Mucosa of gallbladder (tissue), 1 donor: ENCODE measurements at places on chromosomes 6 and 20. TPM values are rescaled to one million over a fixed set of nuclear protein-coding genes. Genes with fewer than 3 reads are reported as not detected.

GRCh38 chr6:105785066-105785811, 300.9 kb upstream of the PRDM1 start:
- no peak for DNase-seq

- peak; percentile 51 for DNase-seq
These were observed 1.6 kb downstream of the SLC44A4 start for GRCh38 chr6:31877125-31877650.

DNA sequence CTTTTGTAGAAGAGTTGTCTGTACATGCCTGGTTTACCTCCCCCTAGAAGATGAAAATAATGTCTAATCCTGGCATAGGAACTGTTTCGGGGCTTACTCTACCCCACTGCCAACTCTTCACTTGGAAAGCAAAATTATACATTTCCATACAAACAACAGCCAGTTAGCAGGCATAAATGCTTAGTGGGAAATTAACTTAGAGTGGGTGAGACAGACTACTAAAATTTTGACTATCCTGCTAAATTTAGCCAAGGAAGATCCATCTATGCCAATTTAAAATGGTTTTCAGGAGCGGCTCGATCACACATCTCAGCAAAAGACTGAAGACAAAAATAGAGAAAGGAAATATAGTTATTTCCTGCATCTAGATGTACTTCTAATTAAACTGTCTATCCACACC, 221.2 kb downstream of the TPBG start:
- DNase-seq, result no peak

GRCh38 chr6:98946266-98946878, 1.4 kb downstream of the FBXL4 start:
- DNase-seq, result no peak

MPIG6B gene
- 0.37 TPM for total RNA-seq

GRCh38 chr6:70552974-70553373, 13.8 kb upstream of the SDHAF4 start:
- DNase-seq, result no peak

MAD2L1BP gene
- 21.1 TPM for total RNA-seq

- peak; percentile 68 for DNase-seq
These were observed 725 bp downstream of the EEF1A1 start for GRCh38 chr6:73519926-73520687.

POU5F1 gene
- 9.7 TPM for total RNA-seq

C6orf141 gene
- total RNA-seq, result 70.0 TPM

DDO gene
- total RNA-seq, result 5.6 TPM

- DNase-seq, result no peak
These were observed 2.9 kb downstream of the RXRB start for GRCh38 chr6:33197431-33198048.

TREML4 gene
- total RNA-seq, result not detected

ADGRF4 gene
- total RNA-seq, result 0.52 TPM

CCN2 gene
- 315 TPM for total RNA-seq

DNA sequence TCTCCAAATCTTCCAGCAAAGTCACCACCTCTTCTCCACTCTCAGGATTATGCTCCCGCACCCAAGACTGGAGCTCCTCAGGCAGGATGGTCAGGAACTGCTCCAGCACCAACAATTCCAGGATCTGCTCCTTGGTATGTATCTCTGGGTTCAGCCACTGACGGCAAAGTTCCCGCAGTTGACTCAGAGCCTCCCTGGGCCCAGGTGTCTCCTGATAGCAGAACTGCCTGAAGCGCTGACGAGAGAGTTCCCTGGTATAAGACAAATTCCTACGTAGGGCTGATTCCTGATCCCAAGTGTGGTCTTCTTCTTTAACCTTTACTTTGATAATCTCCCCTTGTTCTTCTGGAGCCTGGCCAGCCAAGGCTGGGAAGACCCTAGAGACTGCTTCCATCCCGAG, 60.6 kb downstream of the GPX5 start:
- no peak for DNase-seq

TNFRSF21 gene
- total RNA-seq, result 64.7 TPM

DNA sequence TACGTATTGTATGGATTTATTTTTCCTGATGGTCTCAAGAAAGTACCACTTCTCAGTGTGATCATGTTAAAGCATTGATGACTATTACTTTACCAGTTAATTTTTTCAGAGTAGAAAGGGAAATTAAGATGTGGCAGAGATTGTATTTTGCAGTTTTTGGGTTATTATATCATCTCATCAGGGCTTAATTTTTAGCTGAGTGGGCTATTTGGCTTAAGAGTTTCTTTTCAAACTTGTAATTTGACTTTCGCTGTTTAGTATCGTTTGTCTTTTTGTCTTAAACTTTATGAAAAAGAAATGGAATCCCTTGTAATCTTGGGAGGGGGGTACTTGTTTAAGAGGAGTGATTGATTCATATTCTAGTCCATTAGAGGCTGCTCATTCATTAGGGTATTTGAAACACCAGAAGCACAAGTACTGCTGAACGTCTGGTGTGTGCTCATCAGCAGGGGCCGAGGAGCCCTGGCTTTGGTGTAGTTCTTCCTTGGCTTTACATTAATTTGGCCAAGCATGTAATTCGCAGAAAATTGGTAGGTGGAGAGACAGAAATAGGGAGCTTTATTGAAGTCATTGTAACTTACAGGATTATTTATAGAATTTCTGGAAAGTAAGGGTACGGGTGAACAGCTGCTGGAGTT, 112.4 kb downstream of the TIAM2 start:
- DNase-seq, result no peak

SLA2 gene
- 2.0 TPM for total RNA-seq

PDE7B gene
- 5.7 TPM for total RNA-seq

SLC16A10 gene
- total RNA-seq, result 2.2 TPM

- no peak for DNase-seq
These were observed 73.4 kb upstream of the PMEPA1 start for GRCh38 chr20:57783196-57783595.

- DNase-seq, result no peak
These were observed 59.1 kb upstream of the PRDM1 start for GRCh38 chr6:106026748-106027715.

RALGAPB gene
- total RNA-seq, result 36.5 TPM

DNA sequence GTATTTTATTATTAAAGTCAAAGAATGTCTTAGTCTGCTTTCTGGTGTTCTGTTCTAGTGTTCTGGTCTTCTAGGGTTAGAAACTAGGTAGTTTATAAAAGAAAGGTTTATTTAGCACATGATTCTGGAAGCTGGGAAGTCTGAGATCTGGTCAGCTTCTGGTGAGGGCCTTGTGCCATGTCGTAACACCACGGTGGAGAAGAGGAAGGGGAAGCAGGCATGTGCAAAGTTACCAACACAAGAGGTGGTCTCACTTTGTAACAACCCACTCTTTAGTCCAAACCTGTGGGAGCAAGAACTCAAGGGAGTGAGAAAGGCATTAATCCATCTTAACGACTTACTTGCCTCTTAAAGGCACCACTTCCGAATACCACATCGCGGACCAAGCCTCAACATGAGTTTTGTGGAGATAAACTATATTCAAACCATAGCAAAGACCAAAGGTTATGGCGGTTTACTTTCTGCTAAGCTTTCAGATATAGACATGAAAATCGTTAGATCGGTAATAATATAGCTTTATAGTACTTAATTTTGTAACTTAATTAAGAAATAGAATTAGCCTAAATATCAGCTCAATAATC, 99.4 kb downstream of the NCOA3 start:
- DNase-seq, result no peak

DNA sequence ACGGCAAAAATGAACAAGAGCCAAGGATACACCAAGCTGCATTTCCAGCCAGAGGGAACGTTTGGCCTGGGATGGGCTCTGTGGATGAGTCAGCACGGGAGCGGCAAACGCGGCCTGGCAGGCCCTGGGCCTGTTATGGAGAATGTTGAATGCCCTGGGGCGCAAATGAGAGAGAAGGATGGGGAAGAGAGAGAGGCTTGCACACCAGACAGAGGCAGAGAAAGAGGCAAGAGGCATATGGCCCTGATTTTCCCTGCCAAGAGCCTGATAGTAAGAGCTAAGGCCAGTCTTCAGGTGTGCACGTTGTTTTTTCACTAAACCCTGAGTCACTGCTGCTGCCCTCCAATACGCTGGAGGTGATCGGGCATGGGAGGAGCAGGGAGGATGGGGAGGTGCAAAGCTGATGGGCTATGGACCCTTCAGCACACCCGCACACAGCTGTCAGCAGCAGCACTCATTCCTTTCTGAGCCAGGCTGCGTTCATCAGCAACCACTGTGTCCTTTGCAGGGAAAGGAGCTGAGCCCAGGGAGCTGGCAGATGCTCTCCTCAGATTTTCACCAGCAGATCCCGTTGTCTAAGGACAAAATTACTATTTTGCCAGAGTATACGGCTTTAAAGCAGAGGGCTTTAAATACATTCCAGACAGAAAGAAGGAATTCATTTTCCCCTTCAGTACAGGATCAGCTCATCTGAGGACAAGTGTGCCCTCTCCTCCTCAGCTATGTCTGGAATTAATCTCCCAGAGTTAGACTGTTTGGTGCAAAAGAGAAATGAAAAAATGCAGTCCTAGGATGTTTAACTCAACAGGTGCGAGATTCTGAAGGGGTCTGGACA, 61.7 kb upstream of the SLC22A23 start:
- peak; percentile 55 for DNase-seq

DNA sequence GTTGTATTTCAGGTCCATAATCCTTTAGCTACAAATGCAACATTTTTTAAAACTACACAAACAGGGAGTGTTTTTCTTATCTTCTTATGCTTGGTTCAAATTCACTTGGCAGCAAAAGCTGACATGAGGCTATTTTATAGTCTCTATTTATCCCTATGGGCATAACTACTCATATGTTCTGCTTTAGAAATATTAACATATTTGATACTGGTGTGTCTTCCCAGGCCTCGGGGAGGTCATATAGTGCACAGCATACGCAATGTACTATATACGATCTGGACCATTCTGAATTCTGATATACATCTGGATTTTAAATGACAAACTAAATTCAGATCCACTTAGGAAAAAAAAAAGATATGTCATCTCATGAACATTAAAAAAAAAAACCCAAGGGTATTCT, 69.2 kb downstream of the TFAP2C start:
- no peak for DNase-seq

EDN3 gene
- 7.7 TPM for total RNA-seq

PAK5 gene
- 12.5 TPM for total RNA-seq

DNA sequence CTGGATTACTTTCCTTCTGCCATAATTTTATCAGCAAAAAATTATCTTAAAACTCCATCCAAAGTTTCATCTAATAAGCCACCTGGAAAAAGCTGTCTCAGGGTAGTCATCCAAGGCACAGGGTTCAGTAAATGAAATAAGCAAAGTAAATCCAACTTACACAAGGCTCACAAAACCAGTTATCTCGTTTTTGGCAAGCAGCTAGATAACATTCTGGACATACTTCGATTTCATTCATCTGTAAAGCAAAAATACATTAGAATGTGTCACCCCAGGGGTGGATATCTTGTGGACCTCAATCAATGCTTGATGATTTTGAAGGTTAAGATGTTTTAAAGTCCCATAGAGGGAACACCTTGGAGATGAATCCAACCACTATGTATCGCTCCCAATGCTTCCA, 73.1 kb downstream of the ZMYND8 start:
- DNase-seq, result no peak

ANKEF1 gene
- total RNA-seq, result 8.2 TPM

- peak; percentile 27 for DNase-seq
These were observed 318.5 kb upstream of the JARID2 start for GRCh38 chr6:14927398-14927797.

- DNase-seq, result no peak
These were observed 148.9 kb downstream of the NFATC2 start for GRCh38 chr20:51393571-51393970.

DNA sequence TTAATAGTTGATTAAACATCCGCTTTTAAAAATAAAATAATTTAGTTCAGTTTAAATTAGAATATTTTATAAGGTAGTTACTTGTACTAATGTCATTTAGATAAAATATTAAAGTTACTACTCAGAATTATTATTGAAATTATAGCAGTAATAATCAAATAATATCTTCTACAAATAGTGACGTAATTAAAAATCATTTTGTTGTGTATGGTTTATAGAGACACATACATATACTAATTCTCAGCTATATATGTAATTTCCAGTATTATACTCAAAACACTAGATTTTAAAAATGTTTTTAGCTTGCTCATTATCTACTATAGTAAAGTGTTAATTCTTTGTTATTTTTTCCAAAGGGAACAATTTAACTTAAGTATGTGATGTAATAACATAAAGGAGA, 435.2 kb upstream of the MANEA start:
- DNase-seq, result no peak

SLC24A3 gene
- total RNA-seq, result 19.9 TPM

DNA sequence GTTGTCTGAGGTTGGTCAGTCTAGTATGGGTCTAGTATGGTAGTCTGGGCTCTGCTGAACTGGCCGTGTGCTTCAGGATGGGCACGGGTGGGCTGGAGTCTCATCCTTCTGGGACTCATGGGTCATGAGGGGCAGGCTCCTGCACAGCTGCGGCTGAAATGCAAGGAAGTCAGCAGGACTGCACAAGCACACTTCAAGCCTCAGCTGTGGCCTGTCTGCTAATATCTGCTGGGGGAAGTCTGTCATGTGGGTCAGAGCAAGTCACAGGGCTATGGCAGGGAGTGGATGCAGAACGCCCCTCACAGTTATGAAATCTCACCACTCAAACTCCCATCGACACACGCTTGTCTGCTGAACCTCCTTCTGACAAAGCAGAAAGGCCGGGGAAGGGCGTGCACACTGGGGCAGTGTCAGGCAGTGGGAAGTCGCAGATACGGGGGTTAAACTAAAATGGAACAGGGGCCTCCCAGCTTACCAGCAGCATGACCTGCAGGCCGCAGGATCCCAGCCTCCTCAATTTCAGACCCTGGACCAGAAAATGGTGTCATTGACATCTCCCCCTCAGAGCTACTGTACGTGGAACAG, 229.5 kb downstream of the SMOC2 start:
- DNase-seq, result no peak

DNA sequence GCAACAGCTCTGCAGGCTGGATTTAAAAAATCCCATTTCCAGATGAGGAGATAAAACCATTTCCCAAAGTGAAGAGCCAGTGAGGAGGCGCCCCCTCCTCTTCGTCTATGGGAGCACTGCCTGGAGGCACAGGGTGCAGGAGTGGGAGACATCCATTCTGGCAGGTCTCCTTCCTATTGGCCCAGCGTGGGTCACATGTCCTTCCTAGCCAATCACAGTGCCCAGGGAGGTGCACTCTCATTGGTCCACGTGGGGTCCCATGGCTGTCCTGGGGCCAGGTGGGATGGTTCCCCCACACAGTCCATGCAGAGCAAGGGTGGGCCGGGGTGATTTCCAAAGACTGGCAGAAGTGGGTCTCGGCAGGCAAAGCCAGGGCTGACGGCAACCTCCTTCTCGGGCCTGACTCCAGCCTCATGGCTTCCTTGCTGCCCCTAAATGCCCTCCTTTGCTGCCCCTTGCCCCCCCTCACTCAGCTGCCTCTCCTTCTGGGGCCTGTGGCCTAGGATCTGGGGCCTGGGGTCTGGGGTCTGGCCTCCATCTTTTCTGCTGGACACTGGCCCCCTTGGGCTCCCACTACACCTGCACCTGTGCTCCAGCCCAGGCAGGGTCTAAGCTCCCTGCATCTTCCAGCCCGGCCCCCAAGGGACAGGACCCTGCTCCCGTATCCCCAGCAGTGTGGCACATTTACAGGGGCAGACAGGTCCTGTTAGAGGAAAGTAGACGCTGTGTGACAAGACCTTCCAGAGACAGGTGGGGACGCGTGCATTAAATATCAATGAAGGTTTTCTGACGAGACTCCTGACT, 231.7 kb downstream of the TAF4 start:
- no peak for DNase-seq
